ENCODE measurements at places on chromosomes 12 and 14.

- DNase-seq: no peak
Observed at GRCh38 chr12:53232646-53233461, 845 bp upstream of the RARG start.

- no peak for DNase-seq
Observed at GRCh38 chr14:106511006-106511799, 984.8 kb downstream of the TMEM121 start.

DNA sequence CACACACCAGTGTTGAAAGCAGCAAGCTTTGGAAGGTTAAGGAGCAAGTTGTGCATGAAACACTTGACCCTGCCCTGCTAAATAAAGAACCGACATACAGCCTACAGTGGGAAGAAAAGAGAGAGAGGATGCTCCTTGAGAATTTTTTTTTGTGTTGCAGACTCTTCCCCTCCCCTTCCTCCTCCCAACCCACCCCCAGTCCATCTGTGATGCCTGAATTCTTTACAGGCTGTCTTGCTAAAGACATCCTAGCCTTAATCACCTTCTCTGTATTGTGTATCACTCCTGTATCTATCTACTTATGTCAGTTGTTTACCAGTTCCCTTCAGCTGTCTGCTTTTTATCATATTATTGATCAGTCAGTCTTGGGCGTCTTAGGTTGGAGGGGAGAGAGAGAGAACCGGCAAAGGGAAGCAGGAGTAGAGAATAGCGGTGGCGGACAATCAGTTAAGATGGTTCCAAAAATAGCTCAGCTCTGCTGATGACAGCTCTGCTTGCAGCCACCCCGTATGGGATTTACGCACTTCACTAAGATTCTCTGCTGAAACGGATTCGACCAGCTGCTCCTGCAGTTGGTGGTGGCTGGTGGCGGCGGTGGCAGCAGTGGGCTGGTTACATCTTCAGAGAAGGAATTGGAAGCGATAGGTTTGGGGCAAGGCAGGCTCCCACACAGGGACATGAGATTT lies 664.7 kb downstream of the NRXN3 start:
- DNase-seq: no peak

DNA sequence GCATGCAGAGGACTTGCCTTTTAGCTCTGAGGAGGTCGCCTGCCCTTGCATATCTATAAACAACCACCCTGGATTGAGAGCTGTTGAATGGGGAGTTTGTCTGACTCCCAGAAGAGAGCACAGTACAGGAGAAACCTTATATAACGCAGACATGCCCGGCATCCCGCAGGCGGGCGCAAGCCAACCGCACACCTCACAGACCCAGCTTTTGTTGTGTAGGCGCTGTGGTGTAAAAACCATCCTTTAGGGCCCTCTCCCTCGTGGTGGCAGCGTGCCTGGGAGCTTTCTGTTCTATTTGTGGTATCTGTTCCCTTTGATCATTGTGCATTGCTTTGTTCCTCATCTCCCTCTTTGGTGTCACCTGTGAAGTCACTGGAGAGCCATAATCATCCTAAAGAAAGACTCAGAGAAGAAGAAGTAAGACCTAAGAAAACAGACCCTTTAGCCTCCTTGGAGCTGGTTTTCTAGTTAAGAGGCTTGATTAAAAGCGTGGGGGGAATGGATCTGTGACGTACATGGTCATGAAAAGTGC lies 77.7 kb downstream of the ETV6 start:
- DNase-seq: no peak

DNA sequence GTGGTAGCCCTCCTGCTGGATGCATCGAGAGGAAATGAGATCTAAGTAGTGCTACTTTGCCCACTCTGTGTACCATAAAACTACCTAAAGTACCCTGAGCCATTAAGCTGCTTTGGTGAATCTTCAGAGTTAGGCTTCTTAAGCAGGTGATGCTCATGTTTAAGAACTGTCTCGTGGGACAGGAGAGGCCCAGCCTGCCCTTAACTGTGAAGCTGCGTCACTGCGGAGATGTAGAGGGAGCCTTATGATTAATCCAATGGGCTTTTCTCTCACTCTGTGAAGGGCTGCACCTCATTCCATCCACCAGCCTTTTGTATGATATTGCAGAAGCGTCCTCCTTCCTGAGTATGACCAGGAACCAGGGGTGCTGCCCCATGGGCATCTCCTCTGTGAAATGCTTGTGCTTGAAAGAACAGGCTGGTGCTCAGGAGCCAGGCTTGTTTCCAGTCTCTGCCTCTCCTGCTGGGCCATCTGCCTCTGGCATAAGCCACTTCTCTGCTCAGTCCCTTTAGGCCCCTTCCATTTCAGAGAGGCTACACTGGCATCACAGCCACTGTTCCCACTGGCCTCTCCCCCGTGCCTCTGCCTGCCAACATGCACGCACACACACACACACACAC lies 6.8 kb upstream of the CCDC177 start:
- no peak for DNase-seq

DNA sequence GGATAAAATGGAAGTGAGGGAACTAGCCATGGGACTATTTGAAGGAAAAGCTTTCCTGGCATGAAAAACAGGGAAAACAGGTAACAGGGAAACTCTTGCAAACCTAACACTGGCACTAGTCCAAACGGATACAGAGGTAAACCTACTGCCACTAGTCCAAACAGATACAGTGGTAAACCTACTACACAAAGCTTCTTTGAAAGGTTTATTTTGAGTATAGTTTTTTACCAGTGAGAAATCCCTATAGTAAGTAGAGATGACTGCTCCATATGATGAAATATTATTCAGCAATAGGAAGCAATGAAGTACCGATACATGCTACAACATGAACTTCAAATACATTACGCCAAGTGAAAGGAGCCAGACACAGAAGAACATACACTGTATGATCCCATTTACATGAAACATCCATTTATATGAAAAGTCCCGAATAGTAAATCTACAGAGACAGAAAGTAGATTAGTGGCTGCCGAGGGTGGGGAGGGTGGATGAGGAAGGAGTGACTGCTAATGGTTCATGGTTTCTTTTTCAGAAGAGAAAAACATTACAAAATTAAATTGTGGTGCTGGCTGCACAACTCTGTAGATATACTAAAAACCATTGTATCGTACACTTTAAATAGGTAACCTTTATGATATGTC lies 25.5 kb downstream of the SPTLC2 start:
- no peak for DNase-seq

DNA sequence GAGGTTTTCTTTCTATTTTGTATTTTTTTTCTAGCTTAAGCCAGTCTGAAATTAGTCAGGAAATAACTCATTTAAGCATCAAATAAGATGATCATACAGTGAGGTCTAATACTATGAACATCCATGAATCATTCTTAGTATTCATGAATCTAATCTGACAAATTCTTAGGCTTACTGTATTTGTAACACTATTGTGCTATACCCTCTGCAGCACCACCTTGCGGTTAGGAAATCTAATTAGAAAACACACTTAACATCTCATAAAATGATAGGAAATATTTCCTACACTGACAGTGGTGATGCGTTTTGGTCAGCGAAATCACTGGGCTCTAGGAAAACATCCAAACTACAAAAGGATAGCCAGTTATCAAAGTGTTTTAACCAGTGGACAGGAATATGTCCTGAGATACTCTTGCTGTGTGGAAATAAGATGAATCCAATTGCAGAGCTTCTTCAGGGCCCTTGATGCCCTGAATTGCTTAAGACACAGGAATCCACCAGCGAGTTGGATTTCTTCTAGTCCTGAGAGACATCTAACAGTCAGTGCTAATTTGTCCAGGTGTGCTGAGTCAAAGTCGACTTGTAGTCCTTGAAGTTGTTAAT lies 109.3 kb upstream of the MYF6 start:
- DNase-seq: no peak

- DNase-seq: no peak
Observed at GRCh38 chr12:129791396-129791795, 112.4 kb downstream of the TMEM132D start.

DNA sequence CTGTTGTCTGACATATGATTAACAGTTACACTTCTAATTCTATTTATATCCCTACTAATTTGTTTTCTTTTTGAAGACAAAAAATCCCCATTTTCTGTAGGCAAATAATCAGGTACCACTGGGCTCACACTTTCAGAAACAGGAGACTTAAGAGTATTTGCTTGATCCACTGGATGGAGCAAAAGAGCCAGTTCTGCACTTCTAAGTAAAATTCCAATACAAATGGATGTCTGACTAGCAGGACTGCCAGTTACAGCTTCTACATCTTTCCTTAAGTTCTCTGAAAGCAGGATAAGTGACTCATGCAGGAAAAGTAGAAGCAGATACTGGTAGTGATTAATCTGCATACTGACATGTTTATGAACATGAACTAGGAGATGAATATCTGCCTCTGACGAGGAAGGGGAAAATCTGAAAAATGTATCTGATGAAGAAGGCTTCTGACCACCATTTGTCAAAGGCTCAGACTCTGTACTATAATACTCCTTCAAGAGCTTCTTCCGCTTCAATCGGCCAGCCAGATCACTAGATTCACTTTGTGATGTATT lies 73.8 kb upstream of the ANKS1B start:
- no peak for DNase-seq

GRCh38 chr12:39033782-39034181 lies 128.4 kb upstream of the CPNE8 start:
- DNase-seq: no peak

DNA sequence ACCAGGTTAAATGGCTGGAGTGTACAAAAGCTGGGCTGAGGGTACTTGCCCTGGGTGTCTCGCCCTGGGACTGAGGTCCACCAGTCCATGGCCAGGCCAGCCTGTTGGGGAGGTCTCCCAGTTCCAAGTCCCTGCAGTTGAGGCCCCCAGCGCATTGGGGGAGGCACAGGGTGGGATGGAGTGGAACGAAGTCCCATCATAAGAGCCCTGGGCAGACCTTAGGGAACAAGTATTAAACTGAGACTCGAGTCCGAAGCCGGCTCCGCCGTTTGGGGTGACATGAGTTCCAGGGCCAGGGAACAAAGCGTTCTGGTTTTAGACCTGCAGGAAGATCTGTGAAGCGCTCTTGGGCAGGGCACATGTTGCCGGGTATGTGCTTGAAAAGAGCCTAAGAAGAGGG lies 84.7 kb downstream of the ALG10 start:
- no peak for DNase-seq

DNA sequence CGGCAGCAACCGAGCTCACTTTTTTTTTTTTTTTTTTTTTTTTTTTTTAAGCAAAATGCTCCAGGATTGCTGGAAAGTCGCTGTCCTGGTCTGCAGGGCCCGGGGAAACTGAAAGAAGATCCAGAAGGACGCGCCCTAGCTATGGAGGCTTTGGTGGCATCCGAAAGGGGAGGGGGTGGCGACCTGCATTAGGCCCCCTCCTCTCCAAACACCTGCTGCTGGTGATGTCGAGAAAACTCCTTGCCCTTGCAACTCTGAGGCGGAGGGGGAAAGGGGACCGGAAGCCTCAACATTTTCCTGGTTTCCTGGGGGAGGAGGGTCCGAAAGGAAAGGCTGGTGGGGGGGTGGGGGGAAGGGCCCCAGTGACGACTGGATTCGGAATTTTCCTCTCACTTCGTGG lies 421.1 kb downstream of the VRK1 start:
- DNase-seq: no peak

GRCh38 chr12:75900781-75901254 lies 130.8 kb downstream of the PHLDA1 start:
- DNase-seq: no peak

GRCh38 chr12:48946205-48946604 lies 11.1 kb downstream of the ARF3 start:
- no peak for DNase-seq

DNA sequence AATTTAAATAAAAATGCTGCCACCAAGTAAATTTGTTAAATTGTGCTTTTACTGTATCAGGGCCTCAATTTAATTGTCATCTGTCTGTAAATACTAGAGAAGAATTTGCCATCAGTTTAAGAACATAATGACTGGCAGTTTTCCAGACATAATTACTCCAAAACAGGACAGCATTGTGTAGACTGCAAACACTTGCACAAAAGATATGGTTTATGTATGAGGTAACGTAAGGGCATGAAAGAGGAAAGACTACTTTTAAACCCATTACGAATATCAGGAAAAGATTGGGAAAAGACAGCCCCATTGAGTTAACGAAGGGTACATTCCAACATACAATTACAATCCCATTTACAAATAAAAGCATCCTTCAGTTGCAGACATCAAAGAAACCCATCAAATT lies 59.8 kb upstream of the KRR1 start:
- no peak for DNase-seq

DNA sequence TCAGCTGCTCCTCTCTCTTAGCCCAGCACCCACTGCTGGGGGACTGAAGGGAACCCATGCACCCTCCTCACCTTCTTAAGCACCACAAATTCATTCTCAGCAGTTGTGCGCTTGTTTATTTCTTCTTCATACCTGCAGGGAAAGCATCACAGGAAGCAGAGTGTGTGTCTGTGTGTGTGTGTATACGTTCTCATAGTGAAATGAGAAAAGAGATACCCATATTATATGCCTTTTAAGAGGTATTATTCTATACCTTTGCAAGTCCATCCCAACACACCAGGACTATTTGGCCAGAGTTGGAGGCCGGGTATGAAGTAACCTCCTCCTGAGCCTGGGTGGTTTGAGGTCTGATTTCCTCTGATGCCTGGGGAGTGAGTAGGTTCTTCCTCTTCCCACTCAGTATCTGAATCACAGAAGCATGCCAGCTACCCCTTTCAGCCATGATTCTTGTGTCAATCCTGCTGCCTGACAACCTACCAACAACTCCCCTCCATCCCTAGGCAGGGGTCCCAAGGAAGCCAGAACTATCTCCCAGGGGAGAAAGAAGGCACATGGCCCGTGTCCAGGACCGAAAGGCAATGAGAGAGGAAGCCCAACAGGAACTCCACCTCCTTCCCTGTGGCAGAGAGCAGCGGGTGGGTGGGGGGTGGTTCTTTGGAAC lies 3.0 kb downstream of the KRT73 start:
- DNase-seq: no peak

Data from cortex of kidney (tissue), 1 donor.